Spleen (tissue), 13 donors: ENCODE measurements at places on chromosomes 2 and 18. TPM values are rescaled to one million over a fixed set of nuclear protein-coding genes. Genes with fewer than 3 reads are reported as not detected.

DNA sequence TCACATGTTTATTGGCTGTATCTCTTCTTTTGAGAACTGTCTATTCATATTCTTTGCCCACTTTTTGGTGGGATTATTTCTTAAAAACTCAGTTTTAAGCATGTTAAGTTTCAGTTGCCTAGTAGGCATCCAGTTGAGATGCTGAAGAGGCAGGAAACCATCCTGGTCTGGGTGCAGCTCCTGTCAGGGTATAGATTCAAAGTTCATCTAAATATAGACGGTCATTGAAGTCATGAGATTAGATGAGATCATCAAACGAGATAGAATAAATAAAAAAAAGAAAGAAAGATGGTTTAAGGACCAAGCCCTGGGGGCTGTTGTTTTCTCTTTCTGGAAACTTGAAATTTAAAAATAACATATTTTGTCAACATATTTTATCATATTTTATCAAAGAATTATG is 9.2 kb upstream of the DNAH7 start:
- H3K27ac ChIP-seq, result no peak overlapping the region
- no peaks in the 10 kb centered on the region for H3K27me3 ChIP-seq
- no peak overlapping the region for H3K4me3 ChIP-seq
- H3K4me1 ChIP-seq, result peaks cover 24% of the 10 kb centered on the region
- no peaks in the 10 kb centered on the region for H3K36me3 ChIP-seq

DNA sequence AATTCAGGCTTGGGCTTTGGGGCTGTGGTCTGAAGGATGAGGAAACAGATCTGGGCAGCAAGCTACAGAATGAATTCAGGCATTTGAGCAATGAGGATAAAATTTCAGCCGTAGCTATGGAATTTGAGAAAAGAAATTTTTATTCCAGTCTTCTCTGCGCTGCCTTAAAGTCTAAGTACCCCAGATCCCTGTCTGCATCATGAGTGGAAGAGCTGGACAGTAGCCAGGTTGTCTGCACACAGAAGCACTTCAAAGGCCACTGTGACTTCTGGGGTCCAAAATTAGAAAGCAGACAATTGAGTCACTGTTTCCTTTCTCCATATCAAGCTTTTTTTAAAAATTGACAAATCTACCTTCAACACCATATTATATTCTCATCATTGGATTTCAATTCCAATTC is 787.6 kb upstream of the GCFC2 start:
- H3K36me3 ChIP-seq, result no peaks in the 10 kb centered on the region
- no peaks in the 10 kb centered on the region for H3K27me3 ChIP-seq
- no peak overlapping the region for H3K27ac ChIP-seq
- DNase-seq, result no peak

The IER3IP1 gene
- 15.1 TPM for total RNA-seq

The ZDBF2 gene
- total RNA-seq, result 11.7 TPM
